ENCODE measurements at places on chromosomes 13 and 19. TPM values are rescaled to one million over a fixed set of nuclear protein-coding genes. Genes with fewer than 3 reads are reported as not detected.

GRCh38 chr19:4164262-4164661, 10.8 kb downstream of the CREB3L3 start:
- ATAC-seq = no peak

DNA sequence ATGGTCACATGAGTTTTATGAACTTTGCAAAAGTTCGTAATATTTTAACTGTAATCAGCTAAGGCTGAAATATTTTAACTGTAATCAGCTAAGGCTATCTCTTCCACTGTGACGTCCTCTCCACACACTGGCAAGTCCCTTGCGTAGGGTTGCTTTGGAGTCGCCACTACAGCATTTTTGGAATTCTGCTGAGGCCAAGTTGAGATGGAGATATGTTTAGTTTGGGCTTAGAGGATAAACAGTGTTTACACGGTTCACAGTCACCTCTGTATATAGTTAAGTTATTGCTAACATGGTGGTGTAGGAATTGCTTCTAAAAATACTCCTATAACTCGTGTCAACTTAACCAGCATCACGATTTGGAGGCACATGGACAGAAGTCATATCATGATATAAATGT, 143.6 kb upstream of the SERP2 start:
- no peak for ATAC-seq

GRCh38 chr13:39916330-39916729, 260.9 kb downstream of the COG6 start:
- no peak for ATAC-seq

- ATAC-seq = no peak
These were observed 83.7 kb downstream of the AKAP11 start for GRCh38 chr13:42355491-42356183.

DNA sequence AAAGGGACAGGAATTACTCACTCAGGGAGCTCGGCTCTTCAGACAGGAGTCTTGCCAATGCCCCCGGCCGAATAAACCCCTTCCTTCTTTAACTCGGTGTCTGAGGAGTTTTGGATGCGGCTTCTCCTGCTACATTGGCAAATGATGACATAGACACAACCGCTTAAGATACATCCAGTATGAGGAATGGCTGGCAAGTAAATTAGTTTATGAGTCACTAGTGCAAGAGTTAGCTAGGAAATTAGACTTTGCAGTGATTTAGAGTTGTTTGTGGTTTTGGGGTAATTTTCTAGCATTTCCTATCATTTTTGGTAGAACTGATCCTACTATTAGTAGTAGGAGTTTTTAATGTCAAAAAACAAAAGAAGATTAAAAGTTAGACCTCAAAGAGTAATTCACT, 166.2 kb downstream of the SLITRK1 start:
- ATAC-seq = no peak

Gene SLITRK5
- total RNA-seq = 0.54 TPM

GRCh38 chr13:37791699-37792098, 77.9 kb downstream of the TRPC4 start:
- no peak for ATAC-seq

Gene CERS1
- total RNA-seq = 0.73 TPM

- peak; percentile 6 for ATAC-seq
These were observed 14.8 kb downstream of the PLEKHJ1 start for GRCh38 chr19:2221250-2221831.

DNA sequence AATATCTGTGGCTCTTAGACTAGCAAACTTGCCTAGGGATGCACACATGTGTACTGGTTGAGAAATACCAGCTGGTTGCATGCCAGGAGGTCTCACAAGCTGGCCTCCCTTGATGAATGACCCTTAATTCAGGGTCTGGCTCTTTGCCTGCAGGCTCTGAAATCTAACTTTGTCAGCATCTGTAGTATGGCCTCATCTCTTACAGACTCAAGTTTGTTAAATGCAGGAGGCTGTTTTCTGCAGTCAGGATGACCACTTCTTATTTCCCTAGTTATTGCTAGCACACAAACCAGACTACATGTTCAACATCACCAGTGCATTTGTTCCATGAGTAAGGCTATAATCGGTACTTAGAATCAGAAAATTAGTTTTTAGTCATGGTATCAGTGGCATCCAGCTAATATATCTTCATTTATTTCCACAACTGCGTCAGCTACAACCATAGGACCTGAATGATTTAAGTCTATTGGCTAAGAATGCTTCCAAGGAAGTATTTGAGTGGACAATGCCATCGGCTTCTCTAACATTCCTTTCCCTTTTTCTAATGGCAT, 23.3 kb upstream of the POSTN start:
- no peak for ATAC-seq

DNA sequence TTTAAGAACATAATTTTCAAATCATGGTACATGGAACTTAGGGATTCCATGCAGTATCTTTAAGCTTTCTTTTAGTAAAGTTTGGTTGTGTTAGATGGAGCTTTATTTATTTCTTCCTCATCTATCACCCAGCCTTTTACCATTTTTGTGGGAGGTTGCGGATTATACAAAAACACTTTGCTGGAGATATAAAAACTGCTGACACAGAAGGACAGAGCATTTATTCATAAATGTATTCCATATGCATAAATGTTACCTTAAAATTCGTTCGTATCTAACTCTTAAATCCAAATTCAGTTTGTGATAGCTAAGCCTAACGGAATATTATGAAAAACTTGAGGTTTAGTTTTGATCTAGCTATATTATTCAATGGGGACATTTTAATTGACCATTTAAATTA, 143.3 kb downstream of the TDRD3 start:
- no peak for ATAC-seq

DNA sequence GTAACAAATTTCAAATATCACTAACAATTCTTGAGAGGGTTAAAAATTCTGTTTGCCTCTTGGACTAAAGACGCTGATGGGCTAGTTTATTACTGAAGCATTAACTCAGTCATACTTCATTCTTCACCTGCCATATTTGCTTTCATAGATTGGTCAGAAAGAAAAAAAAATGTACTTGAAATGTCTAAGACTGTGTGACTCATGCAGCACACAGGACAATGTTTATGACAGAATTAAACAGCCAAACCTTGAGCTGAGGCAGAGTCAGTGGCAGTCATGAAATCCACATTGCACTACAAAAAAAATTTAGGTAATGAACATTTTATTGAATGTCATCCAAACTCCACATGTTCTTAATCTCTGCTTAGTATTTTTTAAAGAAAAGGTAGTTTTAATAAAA, 135.6 kb downstream of the PRR20E start:
- no peak for ATAC-seq

DNA sequence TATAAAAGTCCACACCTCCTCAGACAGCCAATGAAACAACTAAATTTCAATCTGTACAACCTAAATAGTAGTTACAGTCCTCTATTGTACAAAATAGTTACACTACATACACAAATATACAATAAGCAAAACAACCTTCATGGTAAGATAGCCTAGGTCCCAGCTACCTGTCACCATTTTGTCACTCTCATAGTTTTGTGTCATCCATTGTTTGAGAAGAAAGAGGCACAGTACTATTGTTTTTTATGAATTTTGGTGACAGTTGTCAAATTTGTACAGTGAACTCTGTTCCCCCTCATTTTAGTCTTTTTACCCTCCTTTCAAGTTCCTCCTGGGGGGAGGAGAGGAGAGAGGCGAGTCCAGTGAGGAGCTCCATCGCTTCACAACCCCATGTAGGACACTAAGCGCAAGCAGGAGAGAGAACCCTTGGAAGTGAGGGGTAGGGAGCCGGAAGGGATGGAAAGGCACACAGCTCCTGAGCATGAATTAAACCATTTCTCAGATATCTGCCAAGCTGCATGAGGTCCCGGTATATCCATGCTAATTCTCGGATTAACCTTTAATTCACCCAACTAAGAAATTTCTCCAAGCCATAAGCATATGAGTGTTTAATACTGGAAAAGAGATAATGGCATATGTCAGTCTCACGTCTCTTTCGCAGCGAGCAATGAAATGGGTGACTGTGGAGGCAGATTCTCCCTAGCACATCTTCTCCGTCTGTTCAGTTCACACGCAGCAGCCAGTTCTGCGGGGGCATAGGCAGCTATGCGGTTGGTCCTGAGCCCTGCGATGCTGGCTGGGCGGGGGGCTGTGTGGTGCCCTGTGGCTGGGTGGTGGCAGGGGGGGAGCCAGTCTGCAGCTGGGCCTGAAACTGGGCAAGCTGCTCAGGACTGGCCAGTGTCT, 60.5 kb downstream of the SERP2 start:
- ATAC-seq = no peak

DNA sequence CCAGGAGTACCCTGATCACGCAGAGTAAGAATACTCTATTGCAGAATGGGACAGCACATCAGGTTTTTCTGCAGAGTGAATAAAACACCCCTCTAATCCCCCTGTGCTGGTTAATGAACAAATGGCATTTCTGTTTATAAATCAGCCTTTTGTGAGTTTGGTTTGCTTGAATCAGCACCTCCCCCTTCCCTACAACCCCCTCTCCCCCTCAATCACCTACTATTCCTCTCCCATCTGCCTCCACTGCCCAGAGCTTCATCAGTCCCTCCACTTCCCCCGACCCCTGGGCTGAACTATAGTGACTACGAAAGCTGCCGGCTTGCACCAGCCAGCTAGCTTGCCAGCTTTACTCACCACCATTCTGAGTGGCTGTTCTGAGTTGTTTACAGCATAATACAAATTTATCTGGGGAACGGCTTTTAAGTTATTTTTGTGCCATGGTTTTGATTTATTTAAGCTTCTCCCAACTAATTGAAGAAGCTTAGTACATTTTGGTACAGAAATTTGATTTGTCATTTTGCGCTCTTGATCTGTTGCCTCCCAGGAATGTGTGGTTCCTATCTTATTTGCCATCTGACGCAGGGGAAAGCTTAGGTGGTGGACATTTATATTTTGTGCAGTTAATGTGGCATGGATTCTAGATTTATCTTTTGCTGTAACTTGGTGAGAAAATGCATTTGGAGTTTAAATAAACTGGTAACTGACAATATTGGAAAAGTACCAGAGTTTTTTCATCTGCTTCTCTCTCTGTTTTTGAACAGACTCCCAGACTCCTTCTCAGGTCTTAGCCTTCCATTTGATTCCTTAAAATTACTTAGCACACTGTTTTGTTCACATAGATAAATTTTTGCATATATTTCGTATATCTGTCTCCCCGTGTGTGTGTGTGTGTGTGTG, 41.7 kb upstream of the WDFY2 start:
- ATAC-seq = peak; percentile 58

Gene ATF5
- 22.7 TPM for total RNA-seq

GRCh38 chr19:45934551-45935230, 20.1 kb upstream of the NANOS2 start:
- ATAC-seq = no peak

DNA sequence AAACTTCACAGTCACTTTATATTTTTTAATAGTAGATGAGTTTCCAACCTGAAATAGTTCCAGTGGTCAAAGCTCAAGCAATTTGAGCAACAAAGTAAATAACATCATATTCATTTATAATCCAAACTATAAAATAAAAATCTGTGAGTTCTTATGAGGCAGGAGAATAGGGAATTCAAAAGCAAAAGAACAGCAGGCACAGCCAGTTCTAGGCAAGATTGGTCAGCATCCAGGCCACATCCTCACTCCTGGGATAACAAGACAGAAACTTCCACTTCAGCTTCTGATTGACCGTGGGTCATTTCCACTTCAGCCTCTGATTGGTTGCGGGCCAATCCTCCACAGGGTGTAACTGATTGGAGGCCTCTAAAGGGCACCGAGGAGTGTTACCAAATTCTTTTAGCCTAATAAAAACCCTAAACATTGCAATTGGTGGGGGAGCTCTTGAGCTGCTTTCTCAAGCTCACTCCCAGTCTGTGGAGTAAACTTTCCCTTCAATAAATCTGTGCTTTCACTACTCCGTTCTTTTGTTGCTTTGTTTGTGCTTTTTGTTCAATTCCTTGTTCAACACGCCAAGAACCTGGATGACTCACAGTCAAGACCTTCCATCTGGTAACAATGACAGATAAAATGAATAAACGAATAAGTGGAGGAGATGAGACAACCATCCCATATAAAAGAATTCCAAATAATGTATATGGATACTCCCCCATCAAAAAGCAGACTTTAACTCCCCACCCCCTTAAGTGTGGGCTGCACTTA, 42.6 kb upstream of the AMER2 start:
- no peak for ATAC-seq

GRCh38 chr19:5261156-5261890, 79.3 kb downstream of the PTPRS start:
- ATAC-seq = no peak

Gene ATP4A
- total RNA-seq = not detected

Gene CEBPA
- total RNA-seq = 8.6 TPM

Gene C13orf46
- total RNA-seq = 0.31 TPM

GRCh38 chr13:37288057-37288720, 182.7 kb upstream of the CSNK1A1L start:
- ATAC-seq = no peak

Gene PLPP2
- total RNA-seq = 26.4 TPM

DNA sequence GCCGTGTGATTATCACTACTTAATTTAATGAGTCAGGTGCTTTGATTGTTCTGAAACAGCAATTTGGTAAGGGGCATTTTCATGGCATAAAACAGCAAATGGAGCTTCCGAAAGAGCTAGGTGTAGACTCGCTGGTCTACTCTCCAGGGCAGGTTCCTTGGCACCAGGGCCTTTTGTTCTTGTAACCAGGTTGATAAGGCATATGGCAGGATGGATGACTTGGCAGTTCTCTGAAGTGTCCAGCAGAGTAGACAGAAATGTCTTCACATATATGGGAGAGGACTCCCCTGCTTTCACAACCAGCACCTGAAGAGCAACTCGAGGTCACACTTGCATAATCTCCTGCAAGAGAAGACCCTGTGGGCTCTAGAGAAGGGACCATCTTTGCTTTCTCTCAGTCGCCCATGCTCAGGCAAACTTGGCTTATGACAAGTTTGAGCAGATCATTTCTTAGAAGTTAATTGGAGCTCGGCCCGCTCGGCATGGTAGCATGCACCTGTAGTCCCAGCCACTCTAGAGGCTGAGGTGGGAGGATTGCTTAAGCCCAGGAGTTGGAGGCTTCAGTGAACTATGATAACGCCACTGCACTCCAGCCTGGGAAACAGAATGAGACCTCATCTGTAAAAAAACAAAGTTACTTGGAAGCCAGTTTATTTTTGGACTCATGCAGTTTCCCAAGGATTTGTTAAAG, 23.3 kb upstream of the WASF3 start:
- no peak for ATAC-seq

Gene ANGPTL8
- 2.0 TPM for total RNA-seq

GRCh38 chr13:32385410-32385809, 42.5 kb downstream of the N4BP2L1 start:
- no peak for ATAC-seq

Gene GADD45B
- total RNA-seq = 97.2 TPM

Gene DACT3
- total RNA-seq = 52.8 TPM

- ATAC-seq = no peak
These were observed 375.6 kb downstream of the COG6 start for GRCh38 chr13:40031031-40031430.

All from gastroesophageal sphincter (tissue), 4 donors.